ENCODE measurements at places on chromosomes 12 and 14.

DNA sequence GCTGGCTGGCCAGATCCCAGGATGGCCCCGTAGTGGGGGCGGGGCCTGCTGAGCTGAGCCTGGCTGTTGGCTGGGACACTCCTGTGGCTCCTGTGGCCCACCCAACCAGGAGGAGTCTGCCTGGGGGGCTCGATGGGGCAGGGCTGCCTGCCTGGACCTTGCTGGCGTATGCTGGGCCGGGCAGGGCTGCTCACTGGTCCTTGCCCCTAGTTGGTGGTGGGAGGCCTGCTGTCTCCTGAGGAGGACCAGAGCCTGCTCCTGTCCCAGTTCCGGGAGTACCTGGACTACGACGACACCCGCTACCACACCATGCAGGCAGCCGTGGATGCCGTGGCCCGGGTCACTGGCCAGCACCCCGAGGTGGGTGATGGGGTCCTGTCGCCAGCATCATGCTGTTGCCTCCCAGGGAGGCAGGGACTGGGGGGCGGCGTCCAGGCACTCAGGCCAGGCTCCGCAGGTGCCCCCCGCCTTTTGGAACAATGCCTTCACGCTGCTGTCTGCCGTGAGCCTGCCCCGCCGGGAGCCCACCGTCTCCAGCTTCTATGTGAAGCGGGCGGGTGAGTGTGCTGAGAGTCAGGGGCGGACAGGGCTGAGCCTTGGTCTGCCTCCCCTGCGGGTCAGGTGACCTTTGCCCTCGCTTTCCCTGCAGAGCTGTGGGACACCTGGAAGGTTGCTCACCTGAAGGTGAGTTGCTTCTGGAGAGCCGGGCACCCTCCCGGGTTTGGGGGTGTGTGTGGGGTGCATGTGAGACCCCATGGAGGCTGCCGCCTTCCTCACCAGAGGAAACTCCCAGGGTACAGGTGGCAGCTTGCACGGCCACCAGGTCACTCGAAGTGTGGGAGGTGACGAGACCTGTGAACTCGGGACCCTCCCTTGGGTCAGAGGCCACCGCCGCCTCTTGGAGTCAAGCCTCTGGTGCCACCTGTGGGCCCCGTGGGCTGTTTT is 3.4 kb downstream of the NOC4L start:
- DNase-seq: no peak

- DNase-seq: no peak
Observed at GRCh38 chr12:99131751-99132199, 486.7 kb downstream of the APAF1 start.

GRCh38 chr14:91265404-91265803 is 20.9 kb upstream of the GPR68 start:
- DNase-seq: no peak

DNA sequence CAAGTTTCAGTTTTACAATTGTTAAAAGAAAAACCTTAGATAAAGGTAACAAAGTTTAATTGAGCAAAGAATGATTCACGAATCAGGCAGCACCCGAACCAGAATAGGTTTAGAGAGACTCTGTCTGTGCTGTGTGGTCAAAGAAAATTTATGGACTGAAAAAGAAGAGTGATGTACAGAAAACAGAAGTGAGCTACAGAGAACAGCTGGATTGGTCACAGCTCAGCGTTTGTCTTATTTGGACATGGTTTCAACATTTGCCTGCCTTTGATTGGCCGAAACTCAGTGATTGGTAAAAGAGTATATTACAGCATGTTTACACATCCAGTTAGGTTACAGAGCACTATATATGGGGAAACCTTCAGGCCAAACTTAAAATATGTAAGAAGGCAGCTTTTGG is 703.2 kb upstream of the STXBP6 start:
- no peak for DNase-seq

DNA sequence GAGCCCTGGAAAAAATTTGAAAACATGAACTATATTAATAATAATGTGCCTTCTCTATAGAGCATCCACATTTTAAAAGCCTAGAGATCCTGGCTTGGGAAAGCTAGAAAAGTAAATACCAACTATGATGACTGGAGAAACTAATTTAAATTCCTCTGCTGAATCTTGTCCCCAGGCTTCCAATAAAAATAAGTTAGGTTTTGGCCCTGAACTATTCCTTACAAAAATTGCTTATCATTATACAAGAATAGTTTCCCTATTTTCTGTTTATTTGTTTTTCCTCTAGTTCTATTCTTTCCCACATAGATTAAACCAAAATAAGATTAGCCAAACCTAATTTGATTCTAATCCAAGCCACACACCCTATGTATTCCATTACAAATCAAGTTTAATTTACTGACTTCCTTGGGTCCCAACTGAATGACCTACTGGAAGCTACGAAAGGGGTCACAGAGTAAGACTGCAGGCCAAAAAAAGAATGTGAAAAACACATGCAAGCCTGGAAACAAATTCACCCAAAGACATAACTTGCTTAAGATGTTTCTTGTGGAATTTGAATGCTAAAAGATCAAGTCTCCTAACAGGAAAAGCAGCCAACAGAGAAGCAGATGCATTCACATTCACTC is 133.0 kb downstream of the PAWR start:
- no peak for DNase-seq

GRCh38 chr12:4164559-4165558 is 108.7 kb upstream of the CCND2 start:
- DNase-seq: no peak

- peak; percentile 67 for DNase-seq
Observed at GRCh38 chr12:62758216-62758615, 176.7 kb downstream of the PPM1H start.

DNA sequence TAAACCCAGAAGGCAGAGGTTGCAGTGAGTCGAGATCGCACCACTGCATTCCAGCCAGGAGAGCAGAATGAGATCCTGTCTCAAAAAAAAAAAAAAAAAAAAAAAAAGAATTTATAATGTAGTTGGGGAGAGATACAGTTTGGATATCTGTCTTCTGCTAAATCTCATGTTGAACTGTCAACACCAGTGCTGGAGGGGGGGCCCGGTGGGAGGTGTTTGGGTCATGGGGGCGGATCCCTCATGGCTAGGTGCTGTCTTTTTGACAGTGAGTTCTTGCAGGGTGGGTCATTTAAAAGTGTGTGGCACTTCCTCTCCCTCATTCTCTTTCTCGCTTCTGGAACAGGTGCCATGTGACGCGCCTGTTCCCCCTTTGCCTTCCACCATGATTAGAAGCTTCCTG is 32.8 kb downstream of the CLIP1 start:
- no peak for DNase-seq

DNA sequence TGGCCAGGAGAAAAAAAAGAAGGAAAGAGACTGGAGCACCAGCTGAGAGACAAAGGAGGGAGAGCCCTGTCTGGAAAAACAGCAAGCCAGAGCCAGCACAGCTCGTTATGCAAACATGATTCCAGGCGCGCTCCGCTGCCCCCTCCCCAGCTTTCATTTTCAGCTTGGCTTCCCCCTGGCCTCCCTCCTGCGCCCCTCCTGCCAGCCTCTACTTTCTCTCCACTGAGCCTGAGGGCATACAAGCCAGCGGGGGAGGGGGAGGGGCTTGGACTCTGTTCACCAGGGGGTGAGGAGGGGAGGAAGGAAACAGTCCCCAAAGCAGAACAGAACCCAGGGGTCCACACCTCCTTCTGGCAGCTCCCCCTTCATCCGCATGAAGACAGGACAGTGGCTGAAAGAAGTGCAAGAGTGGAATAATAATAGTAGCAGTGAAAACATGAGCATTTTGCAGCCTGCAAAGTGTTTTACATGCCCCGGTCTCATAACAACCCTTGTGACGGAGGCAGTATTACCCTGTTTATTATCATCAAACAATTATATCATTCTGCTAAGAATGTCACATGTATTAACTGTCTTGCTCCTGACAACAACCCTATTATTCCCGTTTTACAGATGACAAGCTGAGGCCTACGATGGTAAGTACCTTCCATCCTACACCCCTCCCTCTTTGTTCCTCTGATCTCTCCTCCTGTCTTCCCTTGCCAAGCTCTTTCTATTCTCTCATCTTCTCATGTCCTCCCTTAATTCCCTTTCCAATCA is 24.2 kb downstream of the SMUG1 start:
- no peak for DNase-seq

- no peak for DNase-seq
Observed at GRCh38 chr14:49550286-49551184, 35.6 kb downstream of the RPS29 start.

GRCh38 chr12:30308010-30308717 is 387.5 kb downstream of the IPO8 start:
- no peak for DNase-seq

GRCh38 chr14:68000511-68000910 is 180.9 kb downstream of the RAD51B start:
- no peak for DNase-seq

GRCh38 chr12:75820848-75821578 is 210.6 kb downstream of the PHLDA1 start:
- no peak for DNase-seq

DNA sequence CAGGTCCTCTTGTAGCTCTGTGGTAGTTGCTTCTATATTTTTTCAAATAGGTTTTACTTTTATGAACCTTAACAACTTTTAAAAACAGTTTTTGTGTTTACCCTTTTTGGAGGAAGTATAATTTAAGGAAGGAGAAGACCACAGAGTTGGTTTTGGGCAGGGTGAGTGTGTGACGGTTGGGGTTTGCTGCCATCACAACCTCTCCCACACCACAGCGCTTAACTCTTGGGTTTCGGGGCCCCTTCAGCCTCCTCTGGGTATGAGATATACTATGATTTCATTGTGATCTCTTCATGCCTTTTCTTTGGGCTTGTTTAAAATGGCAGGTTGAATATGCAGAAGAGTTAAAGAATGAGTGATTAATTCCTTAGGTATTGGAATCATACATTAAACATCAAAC is 228.7 kb upstream of the CRY1 start:
- no peak for DNase-seq

DNA sequence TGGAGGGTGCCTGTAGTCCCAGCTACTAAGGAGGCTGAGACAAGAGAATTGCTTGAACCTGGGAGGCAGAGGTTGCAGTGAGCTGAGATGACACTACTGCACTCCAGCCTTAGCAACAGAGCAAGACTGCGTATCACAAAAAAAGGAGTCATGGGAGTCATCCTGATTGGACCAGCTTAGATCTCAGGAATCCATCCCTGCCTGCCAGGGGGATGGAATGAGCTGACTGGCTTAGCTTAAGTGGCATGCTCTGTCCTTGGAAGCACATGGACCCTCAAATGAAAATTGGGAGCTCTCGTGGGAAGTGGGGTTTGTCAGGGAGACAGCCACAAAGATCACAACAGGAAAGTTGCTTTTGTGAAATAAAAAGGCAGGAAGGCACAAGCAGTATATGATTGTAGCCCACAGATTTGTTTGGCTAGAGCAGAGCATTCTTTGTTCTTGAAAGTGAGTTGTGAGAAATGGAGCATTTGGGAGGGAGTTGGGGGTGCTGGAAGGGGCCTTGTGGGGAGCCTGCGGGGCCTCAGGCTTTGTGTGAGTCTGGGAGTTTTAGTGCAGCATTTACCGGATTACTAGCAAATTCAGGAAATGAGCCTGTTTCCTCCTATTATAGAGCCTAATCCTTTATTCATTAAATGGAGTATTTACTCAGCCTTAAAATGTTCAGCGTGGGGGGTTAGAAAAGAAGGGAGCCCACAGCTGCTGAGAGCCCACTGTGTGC is 30.7 kb downstream of the DGLUCY start:
- peak; percentile 39 for DNase-seq

GRCh38 chr14:98109326-98109725 is 1162.7 kb downstream of the BCL11B start:
- no peak for DNase-seq

- no peak for DNase-seq
Observed at GRCh38 chr12:120902846-120903411, 1.2 kb downstream of the SPPL3 start.

- DNase-seq: no peak
Observed at GRCh38 chr14:69073915-69074314, 79.0 kb downstream of the DCAF5 start.

- DNase-seq: no peak
Observed at GRCh38 chr12:70353780-70354660, 12.1 kb upstream of the KCNMB4 start.

DNA sequence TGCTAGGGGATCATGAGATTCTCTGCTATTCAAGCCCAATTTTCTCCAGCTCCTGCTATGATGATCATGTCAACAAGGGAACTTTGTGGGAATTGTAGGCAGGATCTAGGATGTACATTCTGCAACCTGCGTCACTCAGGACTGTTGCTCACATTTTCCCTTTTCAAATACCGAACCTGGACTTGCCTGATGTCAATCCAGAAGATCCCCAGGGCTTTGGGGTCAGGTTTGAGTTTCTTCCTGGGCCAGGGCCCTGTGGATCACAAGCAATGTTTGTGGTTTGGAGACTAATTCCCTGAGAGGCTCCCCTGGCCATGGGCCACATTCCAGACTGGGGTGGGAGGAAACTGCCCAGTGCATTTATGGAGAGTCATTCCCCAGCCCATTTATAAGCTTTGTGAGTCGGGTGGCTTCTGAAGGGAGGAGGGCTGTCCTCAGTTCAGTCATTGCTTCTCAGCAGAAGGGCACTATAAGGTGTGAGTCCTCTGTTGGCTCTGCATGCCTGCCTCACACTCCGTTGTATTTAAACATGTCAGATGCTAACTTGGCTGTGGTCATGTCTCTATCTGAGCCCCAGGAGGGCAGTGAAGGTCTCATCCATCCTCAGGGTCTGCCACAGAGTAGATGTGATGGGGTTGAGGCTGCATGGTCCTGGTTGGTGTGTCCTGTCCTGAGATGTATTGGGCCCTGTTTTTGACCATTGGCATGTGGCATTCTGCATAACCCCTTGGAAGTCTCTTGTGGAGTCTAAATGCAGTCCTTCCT is 6.5 kb downstream of the KRT86 start:
- peak; percentile 58 for DNase-seq

- DNase-seq: no peak
Observed at GRCh38 chr14:33297565-33297964, 358.9 kb downstream of the NPAS3 start.

GRCh38 chr14:92861856-92862745 is 60.8 kb upstream of the CHGA start:
- no peak for DNase-seq

DNA sequence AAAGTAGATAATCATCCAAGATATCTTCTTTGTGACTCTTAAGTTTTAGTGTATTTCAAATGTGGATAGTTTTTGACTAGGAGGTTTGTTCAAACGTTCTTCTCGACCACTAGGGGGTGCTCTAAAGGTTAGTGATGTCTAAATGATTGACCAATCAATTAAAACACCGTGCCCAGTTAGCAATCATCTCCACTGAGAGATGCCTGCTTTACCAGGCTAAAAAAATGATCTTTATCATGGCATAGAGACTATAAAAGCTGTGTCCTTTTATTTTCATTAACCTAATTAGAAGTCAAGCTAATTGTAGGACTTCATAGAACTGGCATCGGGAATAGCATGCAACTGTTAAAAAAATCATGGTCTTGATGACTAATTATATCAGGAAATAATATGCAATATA is 153.9 kb downstream of the PRKCH start:
- no peak for DNase-seq
